Metanephros (tissue), 2 donors: ENCODE measurements at places on chromosomes 1 and 21. TPM values are rescaled to one million over a fixed set of nuclear protein-coding genes. Genes with fewer than 3 reads are reported as not detected.

Gene RNU11
- not detected for total RNA-seq

Gene RGS8
- not detected for total RNA-seq

Gene OR10K2
- not detected for total RNA-seq

Gene HOOK1
- 26.1 TPM for total RNA-seq

Gene LEFTY1
- 3.9 TPM for total RNA-seq

Gene ZNF683
- not detected for total RNA-seq

Gene CCDC185
- total RNA-seq: not detected

Gene CHTOP
- 81.1 TPM for total RNA-seq

Gene SEC16B
- total RNA-seq: 6.3 TPM

Gene TTC22
- total RNA-seq: 6.8 TPM

Gene TFF3
- total RNA-seq: 4.0 TPM

Gene GRHL3
- 2.5 TPM for total RNA-seq

Gene DCST2
- total RNA-seq: 0.53 TPM

Gene ADGRB2
- total RNA-seq: 18.9 TPM

Gene PHGDH
- 106 TPM for total RNA-seq

Gene IVL
- 0.35 TPM for total RNA-seq

Gene MX1
- 11.7 TPM for total RNA-seq

Gene KCNJ9
- 0.12 TPM for total RNA-seq

Gene SOX13
- 40.2 TPM for total RNA-seq

Gene BCAR3
- 21.5 TPM for total RNA-seq

Gene COL24A1
- total RNA-seq: 1.9 TPM

Gene FCAMR
- total RNA-seq: 6.0 TPM

Gene ELAVL4
- 0.99 TPM for total RNA-seq

Gene PIGP
- total RNA-seq: 20.6 TPM

Gene INAVA
- total RNA-seq: 22.5 TPM

Gene ESPN
- total RNA-seq: 9.3 TPM

Gene LCE6A
- not detected for total RNA-seq

Gene BATF3
- total RNA-seq: 1.9 TPM

Gene AIDA
- 40.9 TPM for total RNA-seq
